Fibroblast of skin of right quadriceps (primary cell): ENCODE measurements at places on chromosomes 16 and 17.

GRCh38 chr16:74524926-74525325, 82.0 kb downstream of the GLG1 start:
- peak; percentile 9 for DNase-seq

DNA sequence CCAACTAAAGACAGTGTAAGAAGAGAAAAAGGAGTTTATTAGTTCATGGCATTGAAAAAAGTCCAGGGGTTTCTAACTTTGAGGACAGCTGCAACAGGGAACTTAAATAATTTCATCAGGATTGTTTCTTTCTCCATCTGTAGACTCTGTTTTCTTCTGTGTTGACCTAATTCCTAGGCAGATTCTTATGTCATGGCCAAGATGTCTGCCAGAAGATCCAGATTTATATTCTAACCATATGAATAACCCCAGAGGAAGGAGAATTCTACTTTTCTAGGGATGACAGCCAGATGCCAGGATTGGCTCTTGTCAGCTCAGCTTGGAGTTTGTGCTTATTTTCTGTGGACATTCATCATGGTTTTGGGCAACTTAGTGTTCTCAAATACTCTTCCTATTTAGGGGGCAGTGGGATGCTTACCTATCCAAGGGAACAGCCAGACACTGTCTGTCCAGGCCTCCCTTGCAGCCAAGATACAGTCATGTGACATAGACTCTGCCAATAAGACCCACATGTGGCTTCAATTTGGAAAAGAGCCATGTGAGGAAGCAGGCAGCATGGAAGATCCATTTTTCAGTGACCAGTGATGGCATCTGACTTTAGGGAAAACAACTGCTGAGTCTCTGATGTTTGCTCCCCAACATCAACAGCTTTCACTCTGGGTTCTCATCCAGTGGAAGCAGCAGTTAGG, 18.2 kb downstream of the PCTP start:
- peak; percentile 42 for DNase-seq

GRCh38 chr16:80063031-80063712, 462.6 kb upstream of the MAF start:
- peak; percentile 21 for DNase-seq

- peak; percentile 49 for DNase-seq
These were observed 18.3 kb downstream of the CIITA start for GRCh38 chr16:10895053-10895946.

GRCh38 chr16:5045499-5046115, 11.9 kb upstream of the NAGPA start:
- DNase-seq: no peak

DNA sequence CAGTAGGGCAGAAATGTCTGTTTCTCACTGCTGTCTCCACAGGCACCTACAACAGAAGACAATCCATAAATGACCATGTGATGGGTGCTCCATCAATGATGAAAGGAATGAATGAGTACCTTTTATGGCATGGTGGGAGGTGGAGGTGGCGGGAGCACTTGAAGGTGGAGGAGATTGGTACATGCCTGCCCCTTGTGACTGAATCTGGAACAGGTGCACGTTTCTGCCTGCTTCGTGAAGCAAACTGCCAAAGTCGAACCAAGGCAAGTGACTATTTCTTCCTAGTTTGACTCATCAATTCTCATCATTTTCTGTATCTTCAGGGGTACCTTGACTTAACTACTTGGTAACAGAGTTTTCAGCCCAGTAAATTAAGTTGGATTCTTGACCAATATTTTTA, 25.4 kb downstream of the CDRT15 start:
- no peak for DNase-seq

DNA sequence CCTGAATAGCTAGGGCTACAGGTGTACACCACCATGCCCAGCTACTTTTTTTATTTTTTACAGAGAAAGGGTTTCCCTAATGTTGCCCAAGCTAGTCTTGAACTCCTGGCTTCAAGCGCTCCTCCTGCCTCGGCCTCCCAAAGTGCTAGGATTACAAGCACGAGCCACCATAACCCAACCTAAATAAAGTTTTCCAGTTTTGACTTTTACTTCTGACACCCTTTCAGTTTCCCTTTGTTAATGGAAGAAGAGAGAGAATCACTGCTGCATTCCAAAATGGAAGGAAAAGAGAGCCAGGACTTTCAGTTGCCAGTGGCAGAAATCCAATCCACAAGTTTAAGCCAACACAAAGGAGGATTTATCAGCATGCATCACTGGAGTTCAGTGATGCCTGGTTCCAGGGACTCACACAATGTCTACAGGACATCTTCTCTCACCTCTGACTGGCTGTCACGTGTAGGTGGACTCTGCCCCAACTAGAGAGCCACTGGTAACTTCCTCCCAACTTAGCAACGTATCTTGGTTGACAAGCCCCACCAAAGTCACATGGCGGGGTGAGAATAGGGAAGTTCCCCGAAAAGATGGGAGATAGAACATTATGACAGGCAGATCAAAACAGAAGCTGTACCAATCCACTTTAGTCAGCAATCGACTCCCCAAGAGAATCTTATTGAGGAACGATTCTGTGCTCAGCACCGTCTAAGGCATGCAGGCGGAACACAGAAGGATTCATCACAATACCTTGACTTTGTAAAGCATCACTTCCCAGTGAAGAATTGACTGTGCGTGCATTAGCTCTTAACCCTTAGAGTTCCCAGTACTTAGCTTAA, 46.5 kb downstream of the GAS7 start:
- no peak for DNase-seq

- DNase-seq: no peak
These were observed 91.6 kb upstream of the C17orf78 start for GRCh38 chr17:37284191-37284590.

DNA sequence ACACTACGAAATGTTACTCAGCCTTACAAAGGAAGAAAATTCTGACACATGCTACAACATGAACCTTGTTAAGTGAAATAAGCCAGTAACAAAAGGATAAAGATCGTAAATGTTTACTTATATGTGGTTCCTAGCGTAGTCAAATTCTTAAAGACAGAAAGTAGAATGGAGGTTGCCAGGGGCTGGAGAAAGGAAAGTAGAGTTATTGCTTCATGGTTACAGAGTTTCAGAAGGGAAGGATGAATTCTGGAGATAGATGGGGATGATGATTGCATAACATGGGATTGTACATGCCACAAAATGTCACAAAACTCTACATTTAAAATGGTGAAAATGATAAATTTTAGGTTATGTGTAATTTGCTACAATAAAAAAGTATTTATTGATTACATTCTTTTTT, 103.8 kb downstream of the CHD9NB start:
- DNase-seq: no peak

DNA sequence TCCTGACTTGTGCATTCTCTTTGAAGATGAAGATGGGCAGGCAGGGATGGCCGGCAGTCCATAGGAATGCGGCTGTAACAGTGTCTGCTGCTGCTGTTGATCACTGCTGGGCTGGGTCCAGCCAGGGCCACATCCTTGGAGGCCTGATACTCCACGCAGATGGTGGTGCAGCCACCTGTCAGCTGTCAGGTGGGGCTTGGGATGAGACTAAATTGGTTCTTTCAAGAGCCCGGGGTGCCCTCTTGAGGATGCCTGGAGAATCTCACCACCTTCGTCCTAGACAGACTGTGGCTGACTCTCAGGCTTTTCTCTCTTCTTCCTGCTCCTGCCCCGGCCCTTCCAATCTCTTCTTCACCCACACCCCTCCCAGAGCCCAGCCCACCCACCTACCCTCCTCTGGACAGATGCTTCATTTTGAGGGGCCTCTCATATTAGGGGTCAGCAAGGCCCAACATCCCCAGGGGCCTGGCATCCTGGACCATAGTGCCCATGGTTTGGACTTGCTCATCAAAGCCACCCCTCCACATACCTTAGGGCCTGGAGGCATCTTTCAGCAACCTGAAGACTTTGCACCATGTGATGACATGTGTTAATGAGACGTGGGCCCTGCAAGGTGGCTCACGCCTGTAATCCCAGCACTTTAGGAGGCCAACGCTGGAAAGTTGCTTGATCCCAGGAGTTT, 19.1 kb downstream of the OSBPL7 start:
- DNase-seq: peak; percentile 24

DNA sequence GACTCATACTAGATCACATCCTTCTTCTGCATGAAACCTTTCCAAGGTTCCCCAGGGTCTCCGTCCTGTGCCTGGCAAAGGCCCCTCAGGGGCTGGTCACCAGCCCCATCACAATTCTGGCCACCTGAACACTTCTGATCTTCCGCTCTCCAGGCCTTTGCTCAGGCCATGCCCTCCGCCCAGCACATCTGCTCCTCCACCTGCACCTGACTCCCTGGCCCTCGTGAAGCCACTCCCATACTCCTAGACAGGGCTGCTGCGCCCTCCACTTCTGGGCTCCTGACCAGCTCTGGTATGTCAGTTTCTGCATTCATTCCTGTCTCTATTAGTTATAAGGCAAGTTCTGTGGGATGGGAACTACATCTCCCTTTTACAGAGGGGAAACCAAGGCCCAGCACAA, 1.9 kb upstream of the MYL11 start:
- no peak for DNase-seq

DNA sequence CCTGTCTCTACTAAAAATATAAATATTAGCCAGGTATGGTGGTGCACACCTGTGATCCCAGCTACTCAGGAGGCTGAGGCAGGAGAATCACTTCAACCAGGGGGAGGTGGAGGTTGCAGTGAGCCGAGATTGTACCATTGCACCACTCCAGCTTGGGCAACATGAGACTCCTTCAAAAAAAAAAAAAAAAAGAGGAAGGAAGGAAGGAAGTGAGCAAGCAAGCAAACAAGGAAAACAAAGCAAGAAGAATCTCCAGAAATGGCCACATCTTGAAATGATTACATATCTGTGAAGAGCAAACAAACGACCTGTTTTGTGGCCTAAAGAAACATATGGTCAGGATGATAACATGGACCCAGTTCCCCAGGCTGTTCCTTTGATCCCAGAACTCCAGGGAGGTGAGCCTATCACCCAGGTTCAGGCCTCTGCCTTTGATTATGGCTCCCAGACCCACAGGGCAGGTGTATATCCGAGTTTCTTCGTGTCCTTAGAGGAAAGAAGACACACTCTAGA, 8.9 kb downstream of the ACOX1 start:
- DNase-seq: peak; percentile 17

- no peak for DNase-seq
These were observed 56.5 kb downstream of the XPO6 start for GRCh38 chr16:28155293-28155692.

DNA sequence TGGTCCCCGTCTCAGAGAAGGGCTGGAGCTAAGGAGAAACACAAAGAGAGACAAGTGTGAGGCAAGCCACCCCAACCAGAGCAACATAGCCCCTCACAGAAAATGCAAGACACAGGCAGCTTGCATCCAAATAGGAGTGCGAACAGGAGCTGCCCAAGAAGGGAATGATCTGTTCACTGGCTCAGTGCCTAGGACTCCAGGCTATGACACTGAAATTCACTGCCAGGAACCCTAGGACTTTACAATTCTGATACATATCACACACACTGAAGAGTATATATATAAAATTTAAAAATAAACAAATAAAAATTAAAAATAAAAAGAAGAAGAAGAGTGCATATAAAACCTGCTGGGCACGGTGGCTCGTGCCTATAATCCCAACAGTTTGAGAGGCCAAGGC, 5.2 kb downstream of the ZNF23 start:
- no peak for DNase-seq

GRCh38 chr17:75596320-75597087, 8.9 kb downstream of the MYO15B start:
- DNase-seq: no peak

- no peak for DNase-seq
These were observed 650 bp downstream of the EPN3 start for GRCh38 chr17:50533185-50533584.

GRCh38 chr17:77523540-77523939, 382.8 kb downstream of the SEC14L1 start:
- DNase-seq: no peak

DNA sequence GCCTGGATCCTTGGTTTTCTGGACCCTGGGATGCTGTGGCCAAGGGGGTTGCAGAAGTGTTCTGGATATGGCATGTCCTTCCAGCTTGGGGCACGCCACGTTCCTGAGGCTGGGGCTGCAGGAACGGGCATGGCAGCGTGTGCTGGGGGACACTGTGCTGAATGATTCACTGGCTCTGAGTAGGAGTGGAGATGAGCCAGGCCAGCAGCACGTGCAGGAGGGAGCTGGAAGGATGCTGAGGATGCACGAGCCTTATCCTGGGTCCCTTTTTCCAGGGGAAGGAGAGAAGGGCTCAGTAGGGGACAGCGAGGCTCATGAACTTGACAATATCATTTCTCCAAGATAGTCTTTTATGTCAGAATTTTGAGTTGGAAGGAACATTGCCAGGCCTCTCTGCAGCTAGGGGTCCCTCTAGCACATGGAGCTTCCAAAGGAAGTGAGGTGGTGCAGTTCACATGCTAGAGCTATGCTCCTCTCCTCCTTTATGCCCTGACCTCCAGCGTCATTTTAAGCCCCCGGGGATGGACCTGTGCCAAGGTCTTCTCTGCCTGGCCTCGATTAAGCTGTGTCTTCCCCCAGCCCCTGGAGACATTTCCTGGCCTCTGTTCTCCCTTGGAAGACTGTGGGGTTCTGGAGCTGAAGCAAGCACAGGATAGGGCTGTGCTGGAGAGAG, 125.9 kb downstream of the OR1D5 start:
- DNase-seq: no peak

- no peak for DNase-seq
These were observed 352.3 kb upstream of the CDH5 start for GRCh38 chr16:66014221-66014620.

- no peak for DNase-seq
These were observed 13.5 kb upstream of the ADGRG1 start for GRCh38 chr16:57614944-57615343.

DNA sequence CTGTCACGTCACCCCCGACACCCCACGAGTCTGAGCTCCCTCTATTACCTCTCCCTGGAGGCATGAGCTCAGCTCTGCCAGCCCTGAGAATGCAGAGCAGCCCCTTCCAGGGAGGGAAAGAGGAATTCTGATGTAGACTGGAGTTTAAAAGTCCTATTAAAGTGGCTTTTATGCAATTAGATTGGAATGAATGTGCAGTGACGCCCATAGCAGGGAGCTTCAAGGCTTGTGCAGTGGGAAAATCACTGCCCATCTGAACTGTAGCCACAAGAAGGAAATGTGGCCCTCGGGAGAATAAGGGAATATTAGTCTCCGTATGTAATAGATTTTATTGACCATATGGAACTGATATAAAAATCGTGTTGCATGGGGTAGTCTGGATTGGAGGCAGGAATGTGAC, 66.9 kb downstream of the ZNF423 start:
- peak; percentile 81 for DNase-seq

DNA sequence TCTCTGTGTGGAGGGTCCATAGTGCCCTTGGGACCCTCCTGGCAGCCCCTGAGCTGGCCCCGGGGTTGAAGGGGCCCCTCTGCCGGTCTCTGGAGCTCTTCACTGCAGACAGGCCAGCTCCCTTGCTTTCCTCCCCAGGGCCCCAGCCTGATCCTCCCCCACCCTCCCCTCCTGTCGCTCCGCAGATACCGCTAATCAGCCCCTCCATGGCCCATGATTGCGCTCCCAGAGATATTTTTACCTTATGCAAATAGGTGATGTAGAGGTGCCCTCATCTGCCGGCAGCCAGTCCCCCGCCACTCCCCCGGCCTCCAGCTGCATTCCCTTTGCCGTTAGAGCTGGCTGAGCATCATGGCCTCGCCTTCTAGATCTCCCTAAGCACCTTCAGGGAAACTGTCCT, 9.2 kb downstream of the MMP15 start:
- DNase-seq: no peak
